Stimulated activated CD8-positive, alpha-beta memory T cell treated with anti-CD3 and anti-CD28 coated beads, Interleukin-7, amount 100 ng/mL, for 48 hours (primary cell): ENCODE measurements at places on chromosomes 2 and 18.

DNA sequence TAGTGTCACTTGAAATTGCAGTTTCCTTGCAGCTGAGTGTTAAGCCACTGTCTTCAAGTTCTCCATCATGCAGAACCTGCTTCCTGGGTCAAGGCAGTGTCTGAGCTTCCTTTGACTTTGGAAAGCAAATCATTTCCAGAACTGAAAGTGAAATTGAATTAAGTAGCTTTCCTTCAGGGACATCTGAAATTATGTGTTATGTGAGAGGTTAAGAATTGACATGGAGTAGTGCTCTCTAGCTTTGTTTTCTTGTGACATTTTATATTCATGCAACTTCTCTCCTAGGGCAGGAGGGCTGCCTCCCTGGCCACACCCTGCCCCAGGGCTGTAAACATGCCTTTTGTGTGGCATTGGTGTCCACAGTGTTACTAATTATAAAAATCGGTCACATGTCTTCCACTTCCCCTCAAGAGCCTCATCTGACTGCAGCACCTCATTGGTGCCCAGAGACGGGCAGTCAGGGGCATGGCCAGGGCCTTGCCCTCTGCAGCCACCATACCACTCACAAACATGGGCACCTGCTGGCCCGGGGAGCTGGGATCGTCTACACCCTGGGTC, 14.4 kb downstream of the RAB12 start:
- no peak for DNase-seq

DNA sequence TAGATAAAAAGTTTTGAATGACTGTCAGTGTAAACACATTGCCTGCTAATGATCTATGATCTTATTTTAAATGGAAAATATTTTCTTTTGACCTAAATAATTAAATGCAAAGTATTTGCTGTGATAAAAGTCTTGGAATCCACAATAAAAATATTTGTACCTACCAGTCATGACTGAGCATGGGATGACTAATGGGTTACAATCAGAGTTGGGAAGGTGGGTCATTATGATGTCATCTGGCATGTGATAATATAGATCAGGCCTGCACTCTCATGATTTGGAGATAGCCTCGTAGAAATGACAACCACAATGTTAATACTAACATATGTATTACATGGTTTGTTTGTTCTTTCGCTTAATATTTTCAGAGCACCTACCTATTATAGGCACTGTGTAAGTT, 848.8 kb upstream of the KLHL29 start:
- DNase-seq, result no peak

DNA sequence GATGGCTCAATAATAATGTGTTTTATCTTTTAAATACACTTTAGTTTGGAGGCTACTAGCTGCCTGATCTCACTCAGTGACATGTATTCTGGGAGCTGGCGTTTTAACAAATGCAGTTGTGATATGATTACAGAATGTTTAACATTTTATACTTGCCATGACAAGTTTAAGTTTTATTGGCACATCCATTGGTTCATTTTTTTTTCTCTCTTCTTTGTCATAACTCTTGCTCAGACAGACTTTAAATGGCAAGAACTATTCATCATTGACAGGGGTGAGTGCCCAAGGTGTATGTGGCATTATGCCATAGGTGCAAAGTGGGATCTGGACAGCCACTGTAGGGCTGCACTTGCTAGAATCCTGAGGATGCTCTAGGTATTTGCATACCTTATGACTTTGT, 72.1 kb upstream of the MYL1 start:
- DNase-seq, result no peak

DNA sequence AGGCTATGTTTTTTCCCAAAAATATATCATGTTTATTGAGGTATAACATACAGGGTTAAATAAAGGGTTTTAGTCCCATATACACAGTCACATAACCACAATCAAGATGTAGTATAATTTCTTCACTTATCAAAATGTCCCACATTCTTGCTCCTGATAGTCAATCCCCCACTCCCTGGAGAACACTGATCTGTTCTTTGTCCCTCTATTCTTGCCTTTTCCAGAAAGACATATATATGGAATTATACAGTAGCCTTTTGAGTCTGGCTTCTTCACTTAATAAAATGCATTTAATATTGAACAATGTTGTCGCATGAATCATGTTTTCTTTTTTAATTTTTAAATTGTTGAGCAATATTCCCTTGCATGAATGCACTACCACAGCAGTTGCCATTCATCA, 1059.7 kb downstream of the TSN start:
- DNase-seq, result no peak

- no peak for DNase-seq
Measured at GRCh38 chr18:79507546-79508480, 112.1 kb downstream of the NFATC1 start.

DNA sequence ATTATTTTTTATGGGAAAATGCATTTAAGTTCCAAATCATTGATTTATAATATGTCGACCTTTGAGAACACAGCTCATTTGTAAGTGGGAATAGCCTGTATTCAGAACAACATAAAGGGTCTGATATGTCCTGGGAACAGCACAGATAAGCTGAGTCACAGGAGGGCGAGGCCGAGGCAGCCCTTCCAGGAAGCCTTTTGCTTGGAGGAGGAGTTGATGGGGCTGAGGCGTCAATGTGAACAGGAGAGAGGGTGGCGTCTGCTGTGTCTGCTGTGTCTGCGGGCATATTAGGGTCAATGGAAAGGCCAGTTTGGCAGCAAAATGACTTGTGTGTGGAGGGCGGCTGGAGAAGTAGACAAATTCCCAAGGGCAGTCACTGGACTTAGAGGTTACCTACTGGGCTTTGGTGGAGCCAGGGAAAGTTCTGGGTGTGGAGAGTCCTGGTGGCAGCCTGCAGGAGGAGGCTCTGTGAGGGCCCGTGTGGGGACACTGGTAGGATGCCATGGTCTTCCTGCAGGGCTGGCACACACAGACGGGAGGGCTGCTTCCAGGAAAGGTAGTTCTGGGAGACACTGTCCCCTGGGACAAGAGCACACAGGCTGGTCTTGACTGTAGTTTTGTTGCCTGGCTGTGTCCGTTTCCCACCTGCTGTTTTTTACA, 128.1 kb downstream of the GLI2 start:
- no peak for DNase-seq

DNA sequence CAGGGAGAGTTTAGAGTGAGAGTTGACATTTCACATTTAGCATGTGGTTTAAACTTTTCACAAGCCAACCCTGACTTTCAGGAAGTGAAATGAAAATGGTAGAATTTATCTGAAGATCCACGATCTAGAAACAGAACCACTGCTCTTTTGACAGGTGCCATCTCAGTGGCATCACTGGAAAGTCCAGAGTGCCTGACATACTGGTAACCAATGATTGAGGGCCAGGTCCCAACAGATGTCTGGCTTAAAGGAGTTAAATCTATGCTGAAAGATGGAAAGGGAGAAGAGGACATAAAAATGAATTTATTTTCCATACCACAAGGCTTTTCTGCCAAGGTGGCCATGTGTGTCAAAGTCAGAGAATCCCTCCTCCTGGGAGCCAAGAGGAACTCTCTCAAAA, 2.7 kb downstream of the IL36G start:
- DNase-seq, result no peak

DNA sequence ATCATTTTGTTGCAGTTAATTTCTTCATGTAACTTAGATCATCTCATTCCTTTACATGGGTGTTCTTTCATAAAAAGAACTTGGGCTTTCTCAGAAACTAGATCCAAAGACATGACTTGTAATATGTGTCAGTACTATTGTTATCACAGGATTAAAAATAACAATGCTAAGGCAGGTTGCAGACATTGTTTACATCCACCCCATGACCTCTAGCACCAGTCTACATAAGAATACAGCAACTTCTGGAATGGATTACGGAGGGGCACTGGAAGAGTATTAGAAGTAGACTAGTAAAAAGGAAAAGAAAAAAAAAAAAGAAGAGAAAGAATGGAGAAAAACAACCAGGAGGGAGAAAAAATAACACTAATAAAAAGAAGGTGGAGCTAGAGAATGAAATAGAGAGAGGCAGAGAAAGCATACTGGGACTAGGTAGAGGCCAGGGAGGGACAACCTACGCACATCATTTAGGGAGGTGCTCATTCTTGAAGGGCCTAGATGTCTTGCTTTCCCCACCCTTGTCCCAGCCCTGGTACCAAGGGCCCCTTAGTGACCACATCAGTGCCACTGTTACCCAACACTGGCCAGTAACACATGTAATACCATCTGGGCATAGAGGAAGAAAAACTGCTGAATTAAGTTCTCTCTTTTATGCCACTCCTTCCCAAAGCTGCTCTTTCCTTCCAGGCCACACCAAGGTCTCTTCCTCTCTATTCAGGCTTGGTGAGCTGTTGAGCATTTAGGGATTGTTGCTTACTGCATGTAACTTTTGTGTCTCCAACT, 70.6 kb upstream of the KLF7 start:
- no peak for DNase-seq

- no peak for DNase-seq
Measured at GRCh38 chr2:159249990-159250715, 36.4 kb downstream of the WDSUB1 start.

DNA sequence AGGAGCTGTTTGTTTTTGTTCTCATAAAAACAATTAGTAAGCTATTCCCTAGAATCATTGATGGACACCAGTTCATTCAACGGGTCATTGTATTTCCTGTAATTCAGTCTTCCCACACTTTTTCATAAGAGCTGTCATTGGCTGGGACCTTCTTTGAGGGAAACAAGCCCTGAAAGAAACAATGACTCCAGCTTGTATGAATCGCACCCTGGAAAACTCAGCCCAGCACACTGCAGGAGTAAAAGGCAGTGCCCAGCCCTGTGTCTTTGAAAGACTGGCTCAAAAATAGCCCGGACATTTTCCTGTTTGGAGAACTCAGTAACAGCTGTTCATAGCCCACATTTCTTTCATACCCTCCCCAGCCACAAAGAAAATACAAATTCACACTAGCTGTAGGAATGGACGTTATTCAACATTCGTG, 81.5 kb downstream of the NCKAP5 start:
- DNase-seq, result no peak

GRCh38 chr2:174605687-174606086, 8.1 kb upstream of the WIPF1 start:
- no peak for DNase-seq

- no peak for DNase-seq
Measured at GRCh38 chr2:11168488-11168887, 13.2 kb downstream of the SLC66A3 start.

- DNase-seq, result no peak
Measured at GRCh38 chr2:45171136-45171501, 161.9 kb upstream of the SIX2 start.

DNA sequence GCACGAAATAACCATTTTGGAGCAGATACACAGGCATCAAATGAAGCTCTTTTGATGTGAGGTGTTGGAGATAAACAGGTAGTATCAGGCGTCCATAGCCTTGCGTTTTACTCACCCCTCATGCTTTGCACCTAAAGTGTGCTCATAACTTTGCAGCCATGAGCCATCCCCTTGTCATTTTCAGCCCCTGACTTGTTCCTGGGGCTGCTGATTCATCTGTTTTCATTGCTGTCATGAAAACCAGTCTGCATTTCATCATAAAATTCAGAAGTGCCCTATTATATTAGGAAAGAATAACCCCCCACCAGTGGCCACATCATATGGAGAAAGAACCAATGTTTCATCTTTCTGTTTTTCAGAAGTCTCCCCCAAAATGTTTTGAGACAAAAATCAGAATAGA, 329.7 kb upstream of the NRP2 start:
- DNase-seq, result no peak
